ENCODE measurements at places on chromosomes 3 and 15.

DNA sequence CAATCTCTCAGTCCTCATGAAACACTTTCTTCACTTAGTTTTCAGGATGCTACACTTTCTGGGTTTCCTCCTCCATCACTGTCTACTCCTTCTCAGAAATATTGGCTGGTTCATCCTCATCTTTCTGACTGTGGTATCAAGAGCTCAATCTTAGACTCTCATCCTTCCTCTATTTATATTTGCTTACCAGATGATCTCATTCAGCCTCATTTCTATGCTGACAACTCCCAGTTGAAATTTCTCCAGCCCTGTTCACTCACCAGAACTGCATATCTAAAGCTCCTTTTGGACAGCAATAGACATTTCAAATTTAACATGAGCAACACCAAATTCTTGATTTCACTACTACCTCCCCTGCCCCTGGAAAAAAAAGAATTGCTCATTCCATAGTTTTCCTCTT lies 48.0 kb upstream of the FBN1 start:
- no peak for DNase-seq

DNA sequence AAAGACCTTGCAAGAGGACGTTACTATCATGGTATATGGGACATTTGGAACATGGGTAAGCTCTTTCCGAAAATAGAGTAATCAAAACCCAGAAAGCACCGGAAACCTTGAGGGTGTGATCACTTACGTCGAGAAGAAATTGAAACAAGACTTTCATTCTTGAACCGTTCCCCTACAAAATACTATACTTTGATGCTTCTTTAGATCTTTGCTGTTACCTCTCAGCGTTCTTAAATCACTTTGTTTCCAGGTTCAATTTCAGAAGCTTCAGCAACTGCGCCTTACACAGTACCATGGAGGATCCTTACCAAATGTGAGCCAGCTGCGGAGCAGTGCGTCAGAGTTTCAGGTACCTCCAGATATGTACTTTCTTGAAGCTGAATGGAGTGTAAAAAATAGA lies 10.1 kb downstream of the CRTC3 start:
- DNase-seq, result no peak

DNA sequence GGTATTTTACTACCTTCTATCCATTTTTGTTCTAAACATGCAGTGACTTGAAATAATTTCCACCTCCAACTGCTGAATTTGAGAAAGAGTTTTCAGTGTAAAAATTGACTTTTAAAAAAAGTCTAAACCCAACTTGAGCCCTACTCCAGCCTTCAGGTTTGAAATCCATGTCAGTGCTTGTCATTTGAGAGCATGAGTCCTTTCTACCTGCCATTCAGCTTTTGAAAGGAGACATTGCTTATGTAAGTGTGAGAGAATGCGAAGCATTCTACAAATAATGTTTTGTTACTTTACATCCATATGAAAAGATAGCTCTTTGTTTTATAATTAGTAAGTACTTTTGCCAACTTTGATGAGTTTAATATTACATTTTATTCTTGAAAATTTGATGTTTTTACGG lies 329.2 kb downstream of the PTPRG start:
- DNase-seq, result no peak

DNA sequence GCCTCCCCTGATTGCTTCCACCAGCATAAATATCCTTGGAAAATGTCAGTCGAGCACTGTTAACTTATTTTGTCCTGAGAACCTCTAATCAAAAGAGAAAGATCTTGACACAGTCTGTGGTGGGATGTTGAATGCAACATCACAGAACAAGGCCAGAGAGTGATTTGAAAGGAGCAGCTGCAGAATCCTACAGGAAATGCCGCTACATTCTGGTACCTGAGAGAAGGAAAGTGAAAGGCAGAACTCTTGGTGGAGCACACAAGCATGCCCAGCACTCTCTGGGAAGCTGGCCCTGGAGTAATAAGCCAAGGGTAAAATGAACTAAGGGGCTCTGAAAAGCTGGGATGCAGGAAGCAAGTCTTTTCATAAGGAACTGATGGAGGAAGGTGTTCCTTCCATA lies 75.8 kb downstream of the CBLB start:
- DNase-seq, result no peak

DNA sequence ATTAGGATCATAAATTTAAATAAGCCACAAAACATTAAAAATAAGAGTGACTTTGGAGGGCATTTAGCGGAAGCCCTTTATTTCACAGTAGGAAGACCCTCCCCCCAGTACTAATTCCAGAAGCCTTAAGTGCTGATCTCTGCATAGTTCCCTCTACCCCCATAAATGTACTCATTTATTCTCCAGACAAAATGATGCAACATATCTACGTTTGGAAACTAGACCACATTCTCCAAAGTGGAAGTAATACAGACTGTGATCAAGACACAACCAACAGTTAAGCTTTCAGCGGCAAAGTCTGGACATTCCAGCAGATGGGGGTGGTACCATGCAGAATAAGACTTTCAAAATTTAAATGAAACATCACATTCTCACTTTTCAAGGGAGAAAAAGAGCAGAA lies 44.8 kb upstream of the RPS17 start:
- DNase-seq, result no peak

- DNase-seq, result no peak
These were observed 9.2 kb downstream of the ARF4 start for GRCh38 chr3:57587905-57588304.

DNA sequence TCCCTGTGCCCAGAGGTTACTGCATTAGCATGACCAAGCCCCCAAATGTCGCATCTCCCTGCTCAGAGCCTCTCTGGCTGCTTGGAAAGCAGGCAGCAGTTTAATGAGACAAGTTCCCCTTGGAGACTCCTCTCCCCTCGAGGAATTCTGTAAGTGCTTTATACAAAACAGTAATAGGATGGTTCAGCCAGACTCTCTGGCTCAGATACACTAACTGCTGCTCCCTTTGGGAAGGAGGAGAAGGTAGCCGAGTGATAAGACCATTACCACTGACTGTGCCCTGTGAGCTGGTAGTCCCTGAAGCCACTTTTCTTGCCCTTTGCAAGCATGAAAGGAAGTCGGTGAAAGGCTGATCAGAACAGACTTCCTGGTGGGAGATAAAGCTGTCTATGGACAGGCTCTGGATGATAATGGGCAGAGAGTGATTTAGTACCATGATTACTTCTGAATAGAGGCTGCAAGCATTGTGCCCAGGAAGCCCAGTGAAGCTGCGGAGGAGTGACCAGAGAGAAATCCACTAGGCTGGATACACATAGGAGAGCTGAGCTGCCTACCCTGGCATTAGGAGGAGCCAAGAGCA lies 100.8 kb downstream of the SEMA6D start:
- DNase-seq, result no peak

GRCh38 chr3:160820022-160820421 lies 64.0 kb downstream of the PPM1L start:
- no peak for DNase-seq
